ENCODE measurements at places on chromosomes 7 and 10.

DNA sequence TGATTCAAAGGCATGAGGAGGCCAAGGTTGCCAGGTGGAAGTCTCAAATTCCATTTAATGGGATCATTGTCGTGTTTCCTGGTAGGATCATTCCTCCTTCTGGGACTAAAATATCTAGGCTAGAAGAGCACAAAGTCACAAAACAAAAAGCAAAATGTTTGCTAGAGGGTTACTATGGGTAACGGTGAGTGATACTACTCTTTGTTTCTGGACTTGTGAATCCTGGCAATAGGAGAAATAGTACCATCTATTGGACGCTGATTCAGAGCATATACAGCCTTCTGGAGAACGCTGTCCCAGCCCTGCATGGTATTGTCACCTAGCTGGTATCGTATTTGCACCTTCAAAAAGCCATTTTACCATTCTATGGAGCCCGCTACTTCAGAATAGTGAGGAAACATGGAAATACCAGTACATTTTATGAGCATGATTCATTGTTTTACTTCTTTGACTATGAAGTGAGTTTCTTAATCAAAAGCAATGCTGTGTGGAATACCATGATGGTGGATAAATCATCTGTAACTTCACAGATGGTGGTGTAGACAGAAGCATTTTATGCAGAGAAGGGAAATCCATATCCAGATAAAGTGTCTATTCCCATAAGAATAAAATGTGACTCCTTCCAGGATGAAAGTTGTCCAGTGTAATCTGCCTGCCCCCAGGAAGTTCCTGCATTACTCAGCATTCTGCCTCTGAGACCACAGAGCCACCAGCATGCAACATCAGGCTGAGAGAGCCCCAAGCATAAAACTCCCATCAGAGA, 361.0 kb downstream of the ETV1 start:
- no peak for DNase-seq

DNA sequence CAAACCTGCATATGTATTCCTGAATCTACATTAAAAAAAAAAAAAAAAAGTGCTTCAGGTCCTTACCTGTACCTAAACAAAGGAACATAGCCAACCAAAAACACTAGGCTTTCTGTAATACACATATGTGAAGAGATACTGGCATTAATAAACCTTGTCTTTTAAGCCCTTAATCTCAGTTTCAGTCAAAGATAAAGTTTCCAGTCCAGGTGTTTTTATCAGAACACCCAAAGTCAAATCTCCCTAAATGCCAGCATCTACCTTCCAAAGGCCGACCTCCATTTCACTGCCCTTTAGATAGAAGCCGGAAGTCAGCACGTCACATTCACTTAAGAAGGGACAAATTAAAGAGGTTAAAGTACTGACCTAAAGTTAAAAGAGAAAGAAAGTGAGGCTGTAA, 79.8 kb upstream of the NEBL start:
- DNase-seq = no peak

- no peak for DNase-seq
Observed at GRCh38 chr10:29969255-29970011, 90.0 kb downstream of the JCAD start.

DNA sequence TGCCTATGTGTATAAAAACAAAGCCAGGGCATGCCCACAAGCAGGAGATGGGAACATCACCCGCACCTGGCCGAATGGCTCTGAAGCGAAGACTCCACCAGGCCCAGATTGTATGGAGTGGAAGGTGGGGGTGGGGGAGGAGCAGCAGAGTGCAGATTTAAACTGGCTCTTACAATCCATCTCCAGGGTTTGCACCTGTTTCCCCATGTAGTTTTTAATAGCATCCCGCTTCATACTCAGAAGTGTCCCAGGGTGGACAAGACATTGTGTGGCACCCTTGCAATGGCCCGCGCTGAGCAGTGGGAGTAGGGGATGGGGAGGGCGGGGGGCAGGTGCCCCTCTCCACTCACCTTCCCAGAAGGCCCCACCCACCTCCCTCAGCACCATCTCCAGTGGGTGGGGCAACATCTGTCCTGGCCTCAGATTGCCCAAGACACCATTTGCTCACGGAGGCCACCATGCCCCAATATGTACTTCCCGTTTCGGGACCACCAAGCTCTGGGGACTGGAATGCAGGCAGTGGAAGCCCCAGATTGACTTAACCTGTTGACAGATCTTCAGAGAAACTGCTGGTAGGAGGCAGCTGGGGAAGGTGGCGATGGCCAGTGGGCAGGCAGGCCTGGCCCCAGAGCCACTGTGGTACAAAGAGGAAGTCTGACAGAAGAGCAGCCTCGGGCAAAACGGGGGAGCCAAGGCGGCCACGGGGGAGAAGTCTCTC, 23.0 kb downstream of the VSIR start:
- DNase-seq = no peak

- DNase-seq = no peak
Observed at GRCh38 chr10:94036766-94037033, 43.0 kb downstream of the PLCE1 start.

- DNase-seq = no peak
Observed at GRCh38 chr10:6743291-6743849, 163.3 kb upstream of the PRKCQ start.

GRCh38 chr10:97150616-97151015, 35.1 kb downstream of the SLIT1 start:
- no peak for DNase-seq

DNA sequence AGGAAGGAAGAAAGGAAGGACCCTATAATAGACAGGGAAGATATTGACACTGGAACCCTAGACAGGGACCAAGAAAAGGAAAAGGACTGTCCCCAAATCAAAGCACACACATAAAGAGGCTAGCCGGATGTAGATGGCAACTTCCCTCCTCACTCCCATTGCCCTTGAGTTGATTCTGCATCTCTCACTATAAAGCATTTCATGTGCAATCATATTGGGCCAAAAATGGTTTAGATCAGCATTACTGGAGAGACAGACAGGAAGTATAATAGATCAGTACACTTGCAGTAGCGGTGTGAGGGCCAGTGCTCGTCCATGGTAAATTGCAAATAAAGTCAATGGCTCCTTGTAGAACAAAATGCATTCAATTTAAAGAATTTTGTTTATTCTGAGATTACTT, 8.4 kb downstream of the IFIT3 start:
- no peak for DNase-seq

GRCh38 chr7:7569615-7570014, 2.9 kb downstream of the MIOS start:
- DNase-seq = no peak

DNA sequence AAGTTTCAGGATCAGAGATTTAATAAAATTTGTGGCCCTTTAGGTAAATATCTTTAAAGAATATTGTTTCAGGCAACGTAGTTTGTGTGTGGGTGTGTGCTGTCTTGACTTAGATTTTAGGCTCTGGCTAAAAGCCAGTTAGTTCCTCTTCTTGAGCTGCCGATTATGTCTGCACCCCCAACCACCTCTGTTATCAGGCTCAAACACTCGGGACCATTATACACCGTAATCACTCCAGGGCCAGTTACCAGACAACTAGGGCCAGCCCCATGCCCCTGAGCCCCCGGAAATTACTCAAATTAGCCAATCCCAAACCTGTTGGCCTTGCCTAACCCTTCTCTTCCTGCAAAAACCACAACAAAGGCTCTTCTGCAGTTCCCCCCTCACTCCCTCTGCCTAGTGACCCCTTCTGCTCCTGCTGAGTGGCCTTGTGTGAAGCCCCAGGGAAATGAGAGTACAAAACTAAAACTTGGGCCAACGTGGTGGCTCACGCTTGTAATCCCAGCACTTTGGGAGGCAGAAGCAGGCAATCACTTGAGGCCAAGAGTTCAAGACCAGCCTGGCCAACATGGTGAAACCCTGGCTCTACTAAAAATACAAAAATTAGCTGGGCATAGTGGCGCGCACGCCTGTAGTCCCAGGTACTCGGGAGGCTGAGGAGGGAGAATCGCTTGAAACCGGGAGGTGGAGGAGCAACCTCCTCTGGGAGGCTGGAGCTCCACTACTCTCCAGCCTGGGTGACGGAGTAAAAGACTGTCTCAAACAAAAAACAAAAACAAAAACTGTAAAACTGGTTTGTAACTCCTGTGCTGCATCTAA, 9.2 kb upstream of the HNRNPF start:
- DNase-seq = peak; percentile 98

DNA sequence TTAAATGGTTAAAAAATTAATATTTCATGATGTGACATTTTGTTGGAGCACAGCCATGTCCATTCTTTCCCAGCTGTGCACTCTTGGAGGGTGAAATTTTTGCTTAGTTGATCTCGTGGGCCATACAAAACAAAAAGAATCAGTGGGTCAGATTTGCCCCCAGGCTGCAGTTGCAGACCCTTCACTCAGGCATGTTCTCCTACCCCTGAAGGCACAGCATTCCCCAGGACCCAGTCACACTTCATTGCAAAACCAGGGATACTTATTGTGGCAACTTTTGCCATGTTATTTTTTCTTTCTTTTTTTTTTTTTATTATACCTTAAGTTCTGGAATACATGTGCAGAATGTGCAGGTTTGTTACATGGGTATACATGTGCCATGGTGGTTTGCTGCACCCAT, 6.0 kb downstream of the TAS2R40 start:
- no peak for DNase-seq

GRCh38 chr10:55212051-55212450, 411.0 kb upstream of the PCDH15 start:
- no peak for DNase-seq

DNA sequence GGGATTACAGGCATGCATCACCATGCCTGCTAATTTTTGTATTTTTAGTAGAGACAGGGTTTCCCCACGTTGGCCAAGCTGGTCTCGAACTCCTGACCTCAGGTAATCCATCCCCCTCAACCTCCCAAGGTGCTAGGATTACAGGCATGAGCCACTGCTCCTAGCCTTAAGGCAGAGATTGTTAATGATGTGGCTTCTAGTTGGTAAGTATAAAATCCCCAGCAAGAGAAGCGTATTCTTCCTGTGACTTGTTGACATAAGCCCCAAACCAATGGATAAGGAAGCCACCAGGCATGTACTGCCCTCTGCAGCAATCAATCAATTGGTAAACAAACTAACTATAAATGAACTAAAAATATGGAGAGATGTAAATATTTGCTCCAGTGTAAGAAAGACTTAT, 41.2 kb downstream of the REEP3 start:
- no peak for DNase-seq

DNA sequence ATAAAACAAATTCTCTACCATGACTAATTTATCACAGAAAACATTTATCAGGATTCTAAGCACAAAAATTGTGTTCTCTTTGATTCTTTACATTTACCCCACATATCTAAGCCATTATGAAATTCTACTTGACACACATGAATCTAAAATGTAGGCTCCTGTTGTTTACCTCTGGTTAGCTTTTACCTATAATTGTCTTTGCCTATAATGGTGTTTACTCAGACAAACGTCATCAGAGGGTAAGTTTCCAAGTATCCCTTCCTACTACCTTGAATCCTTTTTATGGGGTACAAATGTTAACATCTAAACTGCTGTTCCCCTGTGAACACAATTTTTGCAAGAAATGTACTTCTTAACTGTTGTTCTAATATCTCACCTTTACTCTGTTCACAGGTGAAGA, 63.5 kb downstream of the MINDY3 start:
- DNase-seq = no peak

DNA sequence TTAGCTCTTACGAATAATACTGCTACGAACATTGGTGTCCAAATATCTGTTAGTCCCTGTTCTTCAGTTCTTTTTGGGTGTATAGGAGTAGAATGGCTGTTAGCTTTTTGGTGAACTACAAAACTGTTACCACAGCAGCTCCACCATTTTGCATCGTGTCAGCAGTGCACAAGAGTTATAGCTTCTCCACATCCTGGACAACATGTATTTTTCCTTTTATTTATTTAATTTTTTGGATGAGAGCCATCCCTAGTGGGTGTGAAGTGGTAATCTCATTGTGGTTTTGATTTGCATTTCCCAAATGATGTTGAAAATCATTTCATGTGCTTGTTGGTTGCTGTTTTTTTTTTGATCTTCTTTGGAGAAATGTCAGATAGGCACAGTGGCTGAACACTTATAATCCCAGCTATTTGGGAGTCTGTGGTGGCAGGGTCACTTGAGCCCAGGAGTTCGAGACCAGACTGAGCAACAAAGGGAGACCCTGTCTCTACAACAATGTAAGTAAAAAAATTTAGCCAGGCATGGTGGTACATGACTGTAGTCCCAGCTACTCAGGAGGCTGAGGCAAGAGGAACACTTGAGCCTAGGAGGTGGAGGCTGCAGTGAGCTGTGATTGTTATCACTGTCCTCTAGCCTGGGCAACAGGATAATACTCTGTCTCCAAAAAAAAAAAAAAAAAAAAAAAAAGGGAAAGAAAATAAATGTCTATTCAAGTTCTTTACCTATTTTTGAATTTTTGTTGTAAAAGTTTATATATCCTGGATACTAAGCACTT, 31.7 kb downstream of the TRIM24 start:
- DNase-seq = no peak

DNA sequence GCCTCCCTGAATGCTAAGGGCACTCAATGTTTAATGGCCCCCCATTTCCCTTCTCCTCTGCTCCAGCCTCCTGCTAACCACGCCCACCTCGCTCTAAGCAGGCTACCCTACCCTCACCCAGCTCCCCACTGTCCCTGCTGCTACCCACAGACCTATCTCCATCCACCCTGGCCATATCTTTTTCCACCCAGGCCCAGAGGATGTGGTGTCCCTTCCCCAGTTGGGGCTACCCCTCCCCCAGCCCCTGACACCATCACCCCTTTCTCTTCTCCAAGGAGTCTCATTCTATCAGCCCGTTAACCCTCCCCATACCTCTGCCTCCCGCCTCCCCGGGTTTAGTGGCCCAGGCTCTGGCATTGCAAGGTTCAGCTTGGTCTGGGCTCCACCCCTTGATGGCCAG, 28.9 kb upstream of the PPIF start:
- DNase-seq = no peak

DNA sequence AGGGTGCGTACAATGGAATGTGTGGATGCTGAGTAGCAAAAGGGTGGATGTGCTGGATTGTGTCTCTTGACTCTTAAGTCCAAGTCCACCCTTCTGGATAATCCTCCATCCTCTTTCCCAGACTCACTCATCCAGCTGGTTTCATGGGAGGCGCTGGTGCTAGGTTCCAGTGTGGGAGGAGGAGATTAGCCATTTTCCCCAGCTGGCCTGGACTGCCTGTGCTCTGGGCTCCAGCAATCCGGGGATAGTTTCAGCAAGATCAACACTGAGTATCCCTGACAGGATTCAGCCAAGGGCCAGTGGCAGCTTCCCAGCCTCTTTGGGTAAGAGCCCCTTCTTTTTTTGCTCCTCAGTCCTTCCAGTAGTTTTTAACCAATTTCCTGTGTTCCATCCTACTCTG, 21.6 kb upstream of the TRIL start:
- no peak for DNase-seq

- DNase-seq = no peak
Observed at GRCh38 chr7:44293561-44294324, 31.7 kb downstream of the CAMK2B start.

- DNase-seq = no peak
Observed at GRCh38 chr7:150791304-150791703, 8.9 kb downstream of the TMEM176B start.

- no peak for DNase-seq
Observed at GRCh38 chr7:98286093-98286539, 4.6 kb downstream of the BRI3 start.

- DNase-seq = no peak
Observed at GRCh38 chr10:14782691-14783363, 8.1 kb upstream of the FAM107B start.

- DNase-seq = no peak
Observed at GRCh38 chr10:17557459-17557858, 59.7 kb downstream of the HACD1 start.
